Head of caudate nucleus (tissue), 42 donors: ENCODE measurements at places on chromosomes 1 and 21.

DNA sequence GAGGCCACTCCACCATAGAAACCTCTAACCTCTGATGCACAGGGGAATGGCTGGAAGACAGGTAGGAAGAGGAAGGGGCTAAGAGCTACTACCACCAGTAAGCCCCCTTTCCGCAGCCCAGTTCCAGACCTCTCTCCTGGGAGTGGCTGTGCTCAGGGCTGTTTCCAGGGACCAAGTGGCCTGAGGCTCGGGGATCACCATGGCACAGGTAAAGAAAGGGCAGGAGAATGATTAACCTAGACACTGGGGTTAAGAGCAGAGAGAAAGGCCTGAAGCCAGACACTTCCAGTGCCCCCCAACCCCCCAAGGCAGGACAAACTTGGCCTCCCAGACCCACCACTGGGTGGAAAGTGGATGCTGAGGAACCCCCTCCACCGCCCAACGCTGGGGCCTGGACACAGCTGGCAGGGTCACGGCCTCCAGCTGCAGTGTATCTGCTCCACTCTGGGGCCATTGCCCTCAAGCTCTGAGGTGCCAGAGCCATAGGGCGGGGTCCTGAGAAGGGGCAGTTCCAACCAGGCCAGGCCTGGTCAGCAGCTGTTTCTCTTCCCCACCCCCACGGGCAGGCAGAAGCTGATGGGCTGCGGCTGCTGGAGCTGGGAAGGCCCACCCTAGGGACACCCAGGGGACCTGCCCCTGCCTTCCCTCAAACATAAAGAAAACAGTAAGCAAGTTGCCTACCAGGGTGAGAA is 2.6 kb downstream of the TAGLN2 start:
- DNase-seq: no peak

DNA sequence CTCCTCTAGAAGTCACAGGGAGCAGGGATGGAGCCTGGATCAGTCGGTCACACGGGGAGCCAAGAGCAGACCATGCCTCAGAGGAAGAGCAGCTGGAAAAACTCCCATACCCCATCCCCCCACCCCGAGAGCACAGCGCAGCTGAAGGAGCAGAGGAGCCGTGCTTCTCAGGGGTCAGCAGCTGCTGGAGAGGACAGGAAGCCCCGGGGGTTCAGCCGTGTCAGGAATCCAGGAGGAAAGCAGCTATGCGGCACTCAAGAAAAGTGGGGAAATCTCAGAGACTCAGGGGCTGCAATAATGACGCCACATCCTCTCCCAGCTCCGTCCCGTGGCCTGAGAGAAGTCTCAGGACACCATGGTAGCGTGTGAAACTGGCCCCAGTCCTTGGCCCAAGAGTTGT is 102.3 kb downstream of the NPHP4 start:
- no peak for DNase-seq

DNA sequence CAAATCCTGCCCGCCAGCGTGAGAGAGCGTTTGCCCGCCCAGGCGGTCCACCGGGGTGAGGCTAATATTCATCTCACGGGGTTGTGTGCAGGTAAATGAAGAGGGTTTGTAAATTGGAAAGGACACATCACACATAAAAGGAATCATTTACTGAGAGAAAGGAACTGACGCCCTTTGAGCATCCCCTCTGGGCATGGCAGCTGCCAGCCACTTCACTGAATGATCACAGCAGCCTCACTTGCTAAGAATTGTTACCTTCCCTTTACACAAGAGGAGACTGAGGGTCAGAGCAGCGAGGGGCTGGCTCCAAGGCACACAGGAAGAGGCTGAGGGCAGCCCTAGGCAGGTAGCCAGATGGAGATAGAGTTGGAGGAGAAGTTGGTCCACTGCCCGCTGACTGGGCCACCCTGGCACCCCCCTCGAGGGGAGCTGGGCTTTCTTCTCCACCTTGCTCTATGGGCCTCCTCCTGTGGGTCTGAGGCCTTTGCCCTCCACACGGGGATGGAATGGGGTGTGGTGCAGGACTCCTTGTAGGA is 96.0 kb downstream of the FOXD2 start:
- DNase-seq: no peak

DNA sequence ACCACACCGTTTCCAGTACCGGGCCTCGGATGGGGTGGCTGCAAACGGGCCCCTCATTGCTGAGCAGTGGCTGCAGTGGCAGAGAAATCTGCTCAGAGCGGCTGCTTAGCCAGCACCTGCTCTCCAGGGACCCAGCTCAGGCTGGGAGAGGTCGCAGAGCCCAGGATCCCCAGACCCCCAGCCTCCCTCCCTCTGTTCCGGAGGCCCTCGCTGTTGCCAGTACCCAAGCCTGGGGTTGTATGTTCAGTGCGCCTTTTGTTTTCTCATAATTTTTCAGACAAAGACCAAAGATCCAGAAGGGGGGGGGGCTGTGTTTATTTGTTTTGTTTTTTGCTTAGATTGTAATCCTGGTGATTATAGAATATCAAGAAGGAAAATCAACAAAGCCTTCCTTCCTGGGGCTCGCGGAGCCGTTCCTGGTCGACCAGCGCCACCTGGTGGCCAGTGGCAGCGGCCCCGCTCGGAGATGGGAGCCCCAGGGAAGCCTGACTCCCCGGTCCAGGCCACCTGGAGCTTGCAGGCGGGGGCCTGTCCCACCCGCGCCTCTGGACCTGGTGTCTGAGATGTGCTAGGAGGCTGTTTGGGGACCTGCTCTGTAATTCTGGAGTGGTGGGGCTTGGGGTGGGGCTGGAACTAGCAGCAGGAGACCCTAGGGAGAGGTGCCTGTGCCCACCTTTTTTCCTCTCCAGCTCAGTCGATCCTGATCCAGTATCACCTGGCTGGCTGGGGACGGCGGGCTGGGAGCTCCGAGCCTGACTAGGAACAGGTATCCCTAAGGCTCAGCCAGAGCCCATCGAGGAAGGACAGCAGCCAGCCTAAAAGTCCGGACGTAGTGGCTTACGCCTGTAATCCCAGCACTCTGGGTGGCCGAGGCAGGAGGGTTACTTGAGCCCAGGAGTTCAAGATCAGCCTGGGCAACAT is 123.9 kb upstream of the VAMP3 start:
- DNase-seq: peak; percentile 91

DNA sequence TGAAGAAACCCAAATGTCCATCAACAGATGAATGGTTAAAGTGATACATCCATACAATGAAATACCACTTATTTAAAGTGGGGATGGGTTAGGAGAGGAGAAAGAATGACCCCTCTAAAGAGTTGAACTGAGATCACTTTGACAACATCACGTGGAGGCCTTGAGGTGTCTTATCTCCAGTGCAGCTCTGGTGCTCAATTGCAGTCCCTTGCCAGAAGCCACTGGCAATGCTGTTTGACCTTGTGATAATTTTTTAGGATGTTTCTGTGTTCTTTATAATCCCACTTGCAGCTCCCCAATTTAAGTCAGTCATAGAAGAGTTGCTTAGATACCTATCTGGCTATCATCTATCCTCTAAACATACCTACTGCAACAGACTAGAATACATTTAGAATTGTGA is 167.6 kb downstream of the ZNF648 start:
- DNase-seq: no peak

- no peak for DNase-seq
Measured at GRCh38 chr1:183090391-183091006, 67.3 kb downstream of the LAMC1 start.

GRCh38 chr1:221983444-221983843 is 241.6 kb upstream of the DUSP10 start:
- DNase-seq: no peak

DNA sequence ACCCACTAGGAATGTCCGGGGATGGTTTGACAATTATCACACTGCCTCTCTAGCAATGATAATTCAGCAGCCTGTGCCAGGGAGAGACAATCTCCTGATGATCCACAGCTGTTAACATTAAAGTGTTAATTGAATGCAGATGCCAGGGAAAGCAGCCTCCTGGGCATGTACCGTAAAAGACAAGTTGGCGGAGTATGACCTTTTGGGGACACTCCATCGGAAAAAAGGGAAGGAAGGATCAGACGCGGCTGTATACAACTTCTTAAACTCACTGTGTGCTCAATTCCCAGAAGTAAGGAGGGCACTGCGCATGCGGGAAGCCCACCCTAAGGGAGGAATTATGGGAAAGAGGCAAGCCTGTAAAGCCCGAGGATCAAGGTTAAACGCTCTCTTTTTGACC is 62.6 kb downstream of the MAP3K7CL start:
- no peak for DNase-seq

DNA sequence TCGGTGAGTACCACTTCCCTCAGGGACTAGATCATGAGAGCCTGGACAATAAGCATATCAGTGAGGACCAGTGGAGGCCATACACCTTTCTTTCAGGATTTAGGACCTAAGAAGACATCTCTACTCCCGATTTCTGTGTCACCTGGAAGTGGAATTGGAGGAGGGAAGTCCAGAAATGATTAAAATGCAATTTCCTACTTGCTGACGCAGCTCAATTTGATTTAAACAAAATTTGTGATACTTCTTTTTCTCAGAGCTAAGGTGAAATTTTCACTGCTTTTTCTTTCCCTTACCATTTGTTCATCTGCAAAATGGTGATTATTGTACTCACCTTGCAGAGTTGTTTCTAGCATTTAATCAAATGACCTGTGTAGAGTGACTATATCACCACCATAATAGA is 38.8 kb upstream of the BTG3 start:
- no peak for DNase-seq

GRCh38 chr21:43786300-43786806 is 3.0 kb upstream of the RRP1 start:
- DNase-seq: no peak

- DNase-seq: no peak
Measured at GRCh38 chr1:106924360-106924759, 132.1 kb upstream of the PRMT6 start.

- no peak for DNase-seq
Measured at GRCh38 chr1:9846611-9847171, 22.9 kb upstream of the CLSTN1 start.

- no peak for DNase-seq
Measured at GRCh38 chr21:38490411-38491020, 7.8 kb downstream of the ERG start.

DNA sequence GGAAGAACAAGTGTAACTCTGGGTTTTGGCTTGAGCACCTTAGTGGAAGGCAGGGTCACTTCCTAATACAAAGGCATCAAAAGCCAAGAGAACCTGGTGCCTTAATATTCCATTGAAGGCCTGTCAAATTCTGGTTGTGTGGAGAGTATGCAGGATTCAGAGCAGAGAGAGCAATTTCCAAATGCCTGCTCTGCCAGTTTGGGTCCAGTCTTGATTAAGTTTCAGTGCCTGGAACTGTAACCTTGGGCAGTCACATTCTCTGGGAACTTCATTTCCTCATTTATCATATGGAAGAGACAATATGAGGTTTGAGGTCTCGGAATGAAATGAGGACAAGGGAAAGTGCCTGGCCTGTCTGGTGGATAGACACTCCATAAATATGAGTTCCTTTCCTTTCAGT is 198.0 kb upstream of the C8B start:
- DNase-seq: no peak

DNA sequence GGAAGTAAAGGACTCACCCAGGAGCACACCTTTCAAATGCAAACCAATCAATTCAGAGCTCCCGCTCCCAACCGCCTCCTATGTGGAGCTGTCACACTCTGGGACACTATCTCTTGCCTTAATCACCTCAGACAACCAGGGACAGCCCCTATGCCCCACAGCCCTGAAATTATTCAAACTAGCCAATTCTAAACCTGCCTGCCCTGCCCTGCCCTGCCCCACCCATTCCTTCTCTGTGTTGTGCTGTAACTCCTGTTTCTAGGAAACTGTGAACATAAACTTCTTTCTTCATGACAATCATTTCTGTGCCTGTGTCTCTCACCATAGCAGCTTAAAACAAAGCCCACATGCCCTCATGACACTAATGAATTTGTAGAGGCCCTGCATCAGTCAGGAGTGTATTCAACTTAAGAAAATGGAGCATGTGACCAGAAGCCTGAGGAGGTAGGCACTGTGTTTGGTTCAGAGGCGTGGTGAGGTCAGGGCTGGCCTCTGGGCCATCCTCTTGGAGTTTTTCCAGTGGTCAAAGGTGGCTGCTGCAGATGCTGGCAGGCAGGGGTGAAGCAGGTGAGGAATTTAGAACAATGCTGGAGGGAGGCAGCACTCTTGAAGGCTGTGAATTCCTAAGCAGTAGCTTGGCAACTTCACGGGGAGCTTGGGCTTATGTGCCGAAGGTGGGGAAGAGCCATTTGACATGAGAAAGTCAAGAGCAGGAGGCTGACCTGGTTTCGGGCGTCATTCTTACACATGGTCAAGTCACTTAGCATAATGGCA is 74.5 kb downstream of the RHOU start:
- DNase-seq: peak; percentile 21

GRCh38 chr1:55007625-55008024 is 8.9 kb downstream of the BSND start:
- DNase-seq: no peak

GRCh38 chr1:51520700-51521248 is 1.7 kb upstream of the EPS15 start:
- DNase-seq: no peak
